Activated CD8-positive, alpha-beta memory T cell treated with anti-CD3 and anti-CD28 coated beads for 48 hours (primary cell): ENCODE measurements at places on chromosomes 16 and 17.
A peak's percentile ranks its signal among the peaks of the same experiment; 100 is the strongest.

GRCh38 chr17:17395246-17395802, 81.5 kb upstream of the MED9 start:
- no peak for DNase-seq

DNA sequence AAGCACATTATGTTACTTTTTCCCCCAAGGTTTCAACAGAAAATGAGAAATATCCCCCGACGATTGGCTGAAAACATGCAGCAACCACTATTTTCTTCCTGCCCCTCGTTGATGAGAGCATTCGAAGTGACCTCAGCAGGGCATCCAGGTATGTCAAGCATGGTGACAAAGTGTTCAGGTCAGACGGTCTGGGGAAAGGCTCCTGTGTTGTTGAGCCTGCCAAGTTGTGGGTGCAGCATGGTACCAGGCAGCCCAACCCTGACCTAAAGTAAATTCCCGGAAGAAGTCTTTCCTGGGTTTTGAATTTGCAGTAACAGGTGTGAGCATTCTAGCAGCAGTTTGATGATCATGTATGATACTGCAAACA, 51.7 kb upstream of the SEC14L1 start:
- no peak for DNase-seq

DNA sequence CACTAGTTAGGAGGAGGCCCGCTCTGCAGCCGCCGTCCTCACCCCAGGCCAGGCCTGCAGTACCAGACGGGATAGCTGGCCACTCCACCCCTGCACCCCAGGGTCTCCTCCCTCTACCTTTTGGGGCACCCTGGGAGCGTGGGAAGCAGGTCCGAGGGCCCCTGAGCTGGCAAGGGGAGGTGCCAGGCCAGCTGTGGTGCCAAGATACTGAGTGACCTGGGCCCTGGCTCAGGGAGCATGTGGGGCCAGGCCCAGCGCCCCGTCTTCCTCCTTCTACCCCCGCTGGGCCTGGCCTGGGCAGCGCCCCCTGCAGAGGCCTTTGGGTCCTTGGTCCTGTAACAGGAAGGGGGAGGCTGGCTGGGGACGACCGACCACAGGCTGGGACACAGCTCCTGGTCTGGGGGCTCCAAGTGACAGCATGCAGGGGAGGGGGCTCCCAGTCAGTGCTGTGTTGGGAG, 13.0 kb downstream of the PAM16 start:
- DNase-seq, result no peak

- no peak for DNase-seq
These were observed 76.4 kb upstream of the RCVRN start for GRCh38 chr17:9981344-9981915.

DNA sequence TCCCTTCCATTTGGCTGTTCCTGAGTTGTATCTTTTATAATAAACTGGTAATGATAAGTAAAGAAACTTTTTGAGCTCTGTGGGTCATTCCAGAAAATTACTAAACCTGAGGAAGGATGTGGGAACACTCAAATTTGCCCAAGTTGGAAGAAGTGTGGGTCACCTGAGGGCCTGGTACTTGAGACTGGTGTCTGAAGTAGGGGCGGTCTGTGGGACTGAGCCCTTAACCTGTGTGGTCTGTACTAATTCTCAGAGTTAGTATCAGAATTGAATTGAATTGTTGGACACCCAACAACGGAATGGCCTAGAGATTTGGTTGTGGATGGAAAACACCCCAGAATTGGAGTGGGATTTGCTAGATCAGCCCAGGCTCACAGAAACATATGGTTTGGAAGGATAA, 43.1 kb downstream of the IKZF3 start:
- no peak for DNase-seq

GRCh38 chr17:62965174-62965685, 805 bp upstream of the TANC2 start:
- DNase-seq, result peak; percentile 36
